Fibroblast of skin of scalp (primary cell): ENCODE measurements at places on chromosomes 5 and 9.
A peak's percentile ranks its signal among the peaks of the same experiment; 100 is the strongest.

- no peak for DNase-seq
Measured at GRCh38 chr5:16618138-16618897, 1.5 kb upstream of the RETREG1 start.

DNA sequence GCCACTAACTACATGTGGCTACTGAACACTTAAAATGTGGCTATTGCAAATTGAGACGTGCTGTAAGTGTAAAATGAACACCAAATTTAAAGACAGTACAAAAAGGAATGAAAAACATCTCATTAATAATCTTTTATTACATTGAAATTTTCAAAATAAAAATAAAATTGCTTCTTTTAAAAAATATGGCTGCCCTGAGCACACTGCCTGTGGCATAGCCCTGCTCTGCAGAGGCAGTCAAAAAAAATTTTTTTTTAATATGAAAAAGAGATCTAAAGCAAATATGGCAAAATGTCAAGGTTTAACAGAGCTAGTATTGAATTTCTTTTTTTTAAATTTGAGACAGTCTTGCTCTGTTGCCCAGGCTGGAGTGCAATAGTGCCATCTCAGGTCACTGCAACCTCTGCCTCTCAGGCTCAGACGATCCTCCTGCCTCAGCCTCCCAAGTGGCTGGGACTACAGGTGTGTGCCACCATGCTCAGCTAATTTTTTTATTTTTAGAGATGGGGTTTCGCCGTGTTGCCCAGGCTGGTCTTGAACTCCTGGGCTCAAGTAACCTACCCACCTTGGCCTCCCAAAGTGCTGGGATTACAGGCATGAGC is 25.6 kb downstream of the CARNMT1 start:
- DNase-seq = no peak

GRCh38 chr5:58774937-58775336 is 192.1 kb downstream of the RAB3C start:
- DNase-seq = no peak

DNA sequence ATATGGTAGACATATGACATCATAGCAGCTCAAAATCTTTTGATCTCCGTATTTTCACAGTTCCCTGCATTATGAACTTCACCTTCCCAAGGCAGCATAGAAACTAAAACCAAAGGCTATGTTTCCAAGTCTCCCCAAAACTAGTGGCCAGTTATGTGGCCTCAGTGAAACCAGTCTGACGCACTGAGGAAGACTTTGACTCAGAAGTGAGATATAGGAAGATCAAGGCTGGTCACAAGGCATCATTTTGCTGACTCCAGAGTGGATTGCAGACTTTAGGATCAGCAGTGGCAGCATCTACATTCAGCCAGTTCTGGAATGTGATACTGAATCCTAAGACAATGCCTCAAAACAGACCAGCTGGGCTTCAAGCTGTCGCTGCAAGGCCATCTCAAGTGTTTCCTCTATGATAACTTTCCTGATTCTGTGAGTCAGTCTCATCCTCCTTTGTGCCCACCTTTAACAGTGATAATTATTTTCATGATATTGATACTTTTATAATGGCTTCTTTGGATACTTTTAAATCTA is 34.4 kb upstream of the ELL2 start:
- no peak for DNase-seq

- DNase-seq = no peak
Measured at GRCh38 chr5:55988979-55989638, 5.7 kb downstream of the IL6ST start.

DNA sequence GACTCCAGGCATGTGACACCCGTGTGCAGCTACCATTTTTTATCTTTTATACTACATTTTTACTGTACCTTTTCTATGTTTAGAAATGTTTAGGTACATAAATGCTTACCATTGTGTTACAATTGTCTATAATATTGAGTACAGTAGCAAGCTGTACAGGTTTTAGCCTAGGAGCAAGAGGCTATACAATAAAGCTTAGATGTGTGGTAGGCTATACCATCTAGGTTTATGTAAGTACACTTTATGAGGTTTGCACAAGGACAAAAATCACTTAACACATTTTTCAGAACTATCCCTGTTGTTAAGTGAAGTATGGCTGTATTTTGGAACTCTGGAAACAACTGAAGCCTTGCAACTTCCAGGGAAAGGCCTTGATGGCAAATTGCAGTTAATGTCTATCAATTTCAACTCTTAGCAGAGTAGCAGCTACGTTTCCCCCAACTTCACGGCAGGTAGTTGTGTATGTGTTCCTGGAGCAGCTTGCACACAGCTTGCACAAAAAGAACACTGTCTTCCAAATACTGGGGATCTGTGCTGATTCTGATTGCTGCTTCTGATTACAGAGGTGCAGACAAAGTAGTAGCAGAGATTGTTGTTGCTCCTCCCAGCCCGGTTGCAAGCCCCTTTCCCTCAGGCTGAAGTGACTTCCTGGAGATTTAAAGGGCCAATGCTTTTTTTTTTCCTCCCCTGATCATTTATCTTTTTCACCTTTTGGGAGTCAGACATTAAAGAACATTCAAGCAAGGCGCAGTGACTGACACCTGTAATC is 30.0 kb downstream of the SIL1 start:
- DNase-seq = no peak

- no peak for DNase-seq
Measured at GRCh38 chr5:168480601-168481000, 5.7 kb upstream of the RARS1 start.

DNA sequence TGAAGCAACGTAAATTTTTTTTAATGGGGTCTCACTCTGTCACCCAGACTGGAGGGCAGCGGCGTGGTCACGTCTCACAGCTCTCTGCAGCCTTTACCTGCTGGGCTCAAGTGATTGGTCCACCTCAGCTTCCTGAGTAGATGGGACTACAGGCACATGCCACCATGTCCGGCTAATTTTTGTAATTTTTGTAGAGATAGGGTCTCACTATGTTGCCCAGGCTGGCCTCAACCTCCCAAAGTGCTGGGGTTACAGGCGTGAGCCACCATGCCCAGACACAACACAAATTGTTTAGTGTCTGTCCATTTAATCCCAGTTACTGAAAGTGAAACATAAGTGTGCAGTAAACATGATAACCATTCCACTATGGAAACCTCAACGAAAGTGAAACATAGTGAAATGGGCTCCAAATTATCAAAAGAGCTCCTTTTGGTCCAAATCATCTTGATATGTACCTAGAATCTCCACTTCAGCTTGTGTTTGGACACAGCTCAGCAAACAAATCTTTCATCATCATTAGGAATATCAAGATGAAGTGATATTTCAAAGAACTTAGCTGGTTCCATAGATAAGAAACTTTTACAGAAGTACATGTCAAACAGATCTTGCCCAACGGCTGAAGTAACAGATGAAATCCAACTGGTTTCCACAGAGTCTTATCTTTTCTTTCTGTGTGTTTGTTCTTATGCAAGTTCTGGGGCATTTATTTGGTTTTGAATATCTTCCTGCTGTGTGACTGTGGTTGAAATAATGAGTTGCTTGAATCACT is 41.2 kb upstream of the PLPP1 start:
- DNase-seq = no peak

DNA sequence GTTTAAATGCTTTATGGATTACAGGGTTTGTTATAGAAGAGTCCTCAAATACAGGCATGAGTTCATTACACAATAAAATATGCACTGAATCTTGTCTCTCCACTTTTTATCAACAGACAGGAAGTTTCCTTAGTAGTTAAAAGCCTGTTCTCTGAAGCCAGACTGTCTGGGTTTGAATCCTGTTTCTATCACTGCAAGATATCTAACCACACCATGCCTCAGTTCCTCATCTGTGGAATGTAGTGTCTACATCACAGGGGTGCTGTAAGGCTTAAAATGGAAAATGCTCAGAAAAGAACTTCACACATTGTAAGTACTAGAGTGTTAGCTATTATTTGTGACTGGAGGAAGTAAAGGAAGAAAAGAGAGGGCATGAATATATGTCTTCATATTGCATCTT is 9.3 kb downstream of the LIX1 start:
- DNase-seq = no peak

DNA sequence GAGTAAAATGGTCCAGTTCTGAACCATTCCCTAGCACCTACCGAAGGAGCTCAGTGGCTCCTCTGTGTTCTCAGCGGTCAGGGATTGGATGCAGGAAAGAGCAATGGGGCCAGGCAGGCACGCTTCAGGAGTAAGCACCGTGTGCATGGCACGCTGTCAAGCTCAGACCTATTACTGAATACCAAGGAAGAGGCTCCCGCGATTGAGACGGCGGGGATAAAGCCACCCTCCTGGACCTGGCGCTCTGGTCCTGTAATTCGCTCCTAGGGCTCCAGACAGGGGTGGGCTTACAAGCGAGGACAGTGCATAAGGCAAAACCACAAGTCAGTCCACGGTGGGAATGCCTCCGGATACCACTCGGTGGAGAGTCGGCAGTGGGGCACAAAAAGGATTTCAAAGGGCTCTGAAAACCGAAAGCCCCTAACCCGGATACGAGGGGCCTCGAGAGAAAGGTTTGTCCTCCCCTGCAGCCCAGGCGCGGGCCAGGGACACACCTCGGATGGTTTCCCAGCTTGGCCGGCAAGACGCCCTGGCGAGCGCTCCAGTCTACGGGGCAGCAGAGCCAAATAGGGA is 988 bp downstream of the OXCT1 start:
- peak; percentile 9 for DNase-seq

- DNase-seq = peak; percentile 56
Measured at GRCh38 chr5:139760066-139761056, 35.2 kb upstream of the PSD2 start.

GRCh38 chr5:68303038-68303738 is 87.6 kb downstream of the PIK3R1 start:
- DNase-seq = no peak

DNA sequence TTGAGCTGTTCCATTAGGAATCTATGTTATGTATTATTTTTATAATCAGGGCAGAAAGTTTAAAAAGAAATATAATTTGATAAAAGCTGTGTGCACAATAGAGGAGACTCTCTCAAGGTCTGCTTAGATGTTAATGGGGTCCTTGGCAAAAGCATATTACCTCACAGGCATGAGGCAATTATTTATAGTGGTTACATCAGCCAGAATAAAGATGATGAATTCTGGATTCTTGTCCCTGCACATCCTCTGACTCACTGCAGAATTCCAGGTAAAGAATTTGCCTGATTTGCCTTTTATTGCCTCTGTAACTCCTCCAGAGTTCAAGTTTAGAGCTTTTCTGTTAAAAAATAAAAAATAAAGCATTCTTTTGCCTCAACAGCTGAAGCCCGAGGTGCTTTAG is 253.6 kb downstream of the MAST4 start:
- peak; percentile 79 for DNase-seq

DNA sequence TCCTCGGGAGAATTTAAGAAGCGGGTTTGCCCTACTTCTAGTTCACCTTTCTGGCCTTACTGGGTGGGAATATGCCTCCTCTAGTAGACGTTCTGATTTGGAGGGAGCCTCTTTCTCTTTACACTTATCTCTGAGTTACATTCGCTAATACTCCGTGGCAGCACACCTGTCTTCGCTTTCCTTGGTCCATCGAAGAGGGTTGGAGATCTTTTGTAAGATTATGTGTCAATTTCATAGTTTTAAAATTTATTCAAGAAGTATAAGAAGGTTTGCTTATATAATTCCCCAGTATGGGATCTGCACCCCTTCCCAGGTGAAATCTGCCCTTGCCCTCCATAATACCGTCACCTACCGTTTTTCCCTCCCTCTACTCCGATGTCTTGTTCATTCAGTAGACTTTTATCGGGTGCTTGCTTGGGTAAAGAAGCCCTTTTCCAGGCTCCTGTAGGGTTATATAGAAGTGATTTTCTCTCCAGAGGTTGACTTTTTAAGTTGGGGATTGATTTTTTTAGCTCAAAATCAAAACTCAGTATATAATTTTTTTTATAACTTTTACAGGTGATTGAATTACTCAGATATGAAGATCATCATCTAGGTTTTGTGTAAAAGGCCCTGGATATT is 1.1 kb downstream of the GPBP1 start:
- DNase-seq = no peak

GRCh38 chr9:88821033-88821745 is 170.1 kb upstream of the S1PR3 start:
- DNase-seq = no peak

- DNase-seq = no peak
Measured at GRCh38 chr9:18626046-18626698, 152.2 kb downstream of the ADAMTSL1 start.

GRCh38 chr9:27628311-27628710 is 55.0 kb upstream of the C9orf72 start:
- DNase-seq = no peak

DNA sequence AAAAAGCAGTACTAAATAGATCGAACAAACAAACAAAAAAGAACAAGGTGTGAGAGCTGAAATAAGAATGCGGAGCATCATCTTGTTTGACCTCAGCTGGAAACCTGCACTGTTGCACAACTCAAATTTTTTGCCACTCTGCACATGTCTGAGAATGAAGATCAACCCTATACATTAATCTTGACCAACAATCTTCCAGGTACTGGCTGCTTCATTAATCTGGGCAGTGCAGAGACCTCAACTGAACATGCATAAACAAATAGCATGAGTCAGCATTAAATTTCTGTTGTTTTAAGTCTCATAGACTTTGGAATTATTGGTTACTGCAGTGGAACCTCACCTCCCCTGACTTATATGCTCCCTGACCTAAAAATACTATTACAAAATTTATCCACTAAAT is 114.6 kb upstream of the FTMT start:
- DNase-seq = no peak

GRCh38 chr5:62596096-62596495 is 17.5 kb downstream of the LRRC70 start:
- peak; percentile 31 for DNase-seq

GRCh38 chr5:83524991-83525390 is 53.4 kb downstream of the VCAN start:
- DNase-seq = no peak

GRCh38 chr5:55172051-55172899 is 702 bp downstream of the CDC20B start:
- peak; percentile 81 for DNase-seq
